ENCODE measurements at places on chromosomes 5 and 9.

DNA sequence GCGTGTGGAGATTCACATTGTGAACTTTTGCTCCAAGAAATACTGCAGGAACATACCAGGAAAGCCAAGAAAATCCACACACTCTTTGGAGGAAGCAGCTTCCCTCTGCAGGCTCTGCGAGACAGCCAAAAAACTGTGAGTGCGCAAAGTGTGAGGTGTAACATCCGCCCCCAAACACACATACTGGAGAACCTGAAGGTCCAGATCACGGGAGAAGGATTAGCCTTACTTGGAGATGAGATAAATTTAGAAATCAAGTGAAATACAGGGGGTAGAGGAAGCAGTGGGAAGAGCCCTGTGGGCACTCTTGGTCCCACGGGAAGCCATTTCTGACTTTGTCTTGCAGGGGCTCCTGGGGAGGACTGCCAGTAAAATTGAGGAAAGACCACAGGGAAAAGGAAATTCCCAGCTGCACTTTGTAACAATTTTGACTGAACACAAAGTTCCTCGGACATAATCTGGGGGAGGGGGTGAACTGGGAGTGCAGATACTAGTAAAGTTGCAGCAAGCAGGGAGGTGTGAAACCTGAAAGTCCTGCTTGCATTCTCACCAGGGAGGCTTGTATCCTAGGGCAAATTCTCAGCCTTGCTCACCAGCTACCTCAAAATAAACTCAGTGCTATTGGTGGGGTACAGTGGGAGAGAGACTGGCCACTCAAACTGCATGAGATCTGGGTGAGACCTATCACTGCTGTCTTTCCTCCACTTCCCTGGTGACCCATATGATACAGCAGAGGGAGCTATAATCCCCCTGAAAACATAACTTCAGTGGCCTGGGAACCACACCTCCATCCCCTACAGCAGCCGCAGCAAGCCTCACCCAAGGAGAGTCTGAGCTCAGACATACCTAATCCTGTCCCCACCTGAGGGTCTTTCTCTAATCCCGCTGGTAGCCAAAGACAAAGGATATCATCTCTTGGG, 109.1 kb downstream of the ALDH1A1 start:
- DNase-seq = no peak

- DNase-seq = no peak
Measured at GRCh38 chr9:136602193-136602885, 56.5 kb upstream of the NOTCH1 start.

- DNase-seq = no peak
Measured at GRCh38 chr5:151113651-151114050, 32.8 kb upstream of the TNIP1 start.

DNA sequence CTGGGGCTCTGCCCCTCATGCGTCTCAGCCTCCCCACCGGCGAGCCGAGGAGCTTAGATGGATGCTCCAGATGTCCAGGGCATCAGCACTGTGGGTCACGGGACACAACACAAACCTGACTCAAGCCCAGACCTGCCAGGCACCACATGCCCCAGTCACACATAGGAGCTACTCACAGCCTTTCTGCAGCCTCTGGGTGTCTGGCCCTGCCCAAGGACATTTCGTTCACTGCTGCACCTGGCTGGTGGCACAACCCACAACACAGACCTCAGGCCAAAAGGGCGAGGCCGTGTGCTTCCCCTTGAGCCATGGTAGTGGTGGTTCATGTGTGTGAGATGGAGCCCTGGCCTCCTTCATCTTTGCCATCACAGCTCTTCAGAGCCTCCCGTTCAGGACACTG, 89.6 kb upstream of the FCN2 start:
- no peak for DNase-seq

GRCh38 chr9:115593587-115594091, 475.7 kb upstream of the TNC start:
- DNase-seq = peak; percentile 5

GRCh38 chr5:1227667-1228066, 2.5 kb downstream of the SLC6A18 start:
- DNase-seq = no peak

DNA sequence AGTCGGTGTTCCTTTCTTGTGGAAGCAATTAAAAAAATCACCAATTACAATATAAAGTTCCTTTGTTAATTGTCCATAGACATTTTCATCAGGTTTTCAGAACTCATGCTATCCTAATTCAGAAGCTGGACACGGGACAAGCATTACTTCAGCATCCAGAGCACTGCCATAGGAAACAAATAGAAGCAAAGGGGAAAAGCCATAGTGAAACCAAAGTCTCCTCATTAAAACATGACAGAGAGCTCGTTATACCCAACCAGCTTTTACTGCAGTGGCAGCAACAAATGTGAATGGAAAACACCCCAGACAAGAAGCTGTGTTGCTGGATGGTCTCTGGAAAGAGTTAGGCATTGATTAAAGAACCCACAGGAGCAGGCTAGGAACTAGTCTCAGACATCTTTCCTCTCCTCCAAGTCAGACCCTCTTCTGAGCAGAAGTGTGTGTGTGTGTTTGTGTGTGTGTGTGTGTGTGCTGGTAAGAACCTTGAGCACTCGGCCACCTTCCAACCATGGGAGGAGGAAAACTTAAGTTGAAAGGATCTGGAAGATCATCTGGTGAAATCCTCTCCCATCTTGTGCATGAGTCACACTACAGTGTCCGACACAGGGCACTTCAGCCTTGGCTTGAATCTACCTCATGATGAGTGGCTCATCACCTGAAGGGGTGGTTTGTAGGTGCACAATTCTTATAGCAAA, 162.6 kb upstream of the ADAMTS16 start:
- DNase-seq = no peak

GRCh38 chr9:76717613-76718012, 46.6 kb upstream of the PCA3 start:
- DNase-seq = no peak

DNA sequence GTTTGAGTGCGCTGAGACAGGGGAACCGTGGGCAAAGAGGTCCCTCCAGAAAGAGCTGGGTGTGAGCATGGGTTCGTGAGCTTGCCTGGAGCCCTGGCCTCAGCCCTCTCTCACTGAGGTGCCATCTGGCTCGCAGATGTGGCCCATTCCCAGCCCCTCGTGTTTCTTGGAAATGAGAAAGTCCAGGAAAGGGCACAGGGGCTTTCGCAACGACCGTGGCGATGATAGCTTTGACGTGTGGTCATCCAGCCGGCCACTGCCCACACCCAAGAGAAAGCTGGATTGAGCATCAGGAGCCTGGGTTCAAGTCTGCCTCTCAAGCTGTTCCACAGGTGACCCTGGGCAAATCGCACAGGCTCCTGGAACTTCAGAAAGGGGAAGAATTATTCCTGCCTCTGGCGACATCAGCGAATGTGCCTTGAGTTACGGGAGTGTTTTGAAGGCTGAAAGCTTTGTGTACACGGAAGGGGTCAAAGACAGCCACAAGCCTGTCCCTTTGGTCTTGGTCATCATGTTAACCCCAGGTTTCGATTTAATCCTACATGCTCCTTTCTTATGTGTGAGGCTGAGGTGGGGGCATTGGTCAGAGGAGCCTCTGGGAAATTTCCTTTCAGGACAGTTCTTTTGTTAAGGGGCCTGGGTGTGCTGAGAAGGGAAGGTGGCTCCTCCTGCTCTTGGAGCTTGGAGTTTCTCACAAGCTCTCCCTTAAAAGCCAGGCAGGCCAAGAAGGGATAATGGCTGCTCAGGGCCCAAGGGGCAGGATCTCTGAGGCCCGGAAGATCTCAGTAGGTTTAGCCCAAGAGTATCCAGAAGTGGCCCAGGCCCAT, 41.7 kb upstream of the IL17B start:
- DNase-seq = no peak

DNA sequence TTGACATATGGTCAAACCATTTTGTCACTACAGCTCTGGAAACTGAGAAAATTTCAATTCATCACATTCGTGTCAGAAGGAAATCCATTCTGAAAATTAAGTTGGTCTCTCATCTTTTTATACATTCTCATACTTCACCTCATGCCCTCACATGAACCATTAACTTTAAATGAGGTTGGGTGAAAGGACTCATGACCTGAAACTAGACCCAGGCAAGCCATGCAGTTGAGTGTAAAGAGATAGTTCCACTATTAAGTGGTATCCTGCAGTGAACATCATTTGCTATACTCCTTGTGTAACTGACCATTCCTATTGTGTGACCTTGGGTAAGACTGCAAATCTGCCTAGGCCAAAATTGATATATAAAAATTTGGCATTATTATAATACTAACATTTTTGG, 299.6 kb upstream of the GRIN3A start:
- DNase-seq = no peak

DNA sequence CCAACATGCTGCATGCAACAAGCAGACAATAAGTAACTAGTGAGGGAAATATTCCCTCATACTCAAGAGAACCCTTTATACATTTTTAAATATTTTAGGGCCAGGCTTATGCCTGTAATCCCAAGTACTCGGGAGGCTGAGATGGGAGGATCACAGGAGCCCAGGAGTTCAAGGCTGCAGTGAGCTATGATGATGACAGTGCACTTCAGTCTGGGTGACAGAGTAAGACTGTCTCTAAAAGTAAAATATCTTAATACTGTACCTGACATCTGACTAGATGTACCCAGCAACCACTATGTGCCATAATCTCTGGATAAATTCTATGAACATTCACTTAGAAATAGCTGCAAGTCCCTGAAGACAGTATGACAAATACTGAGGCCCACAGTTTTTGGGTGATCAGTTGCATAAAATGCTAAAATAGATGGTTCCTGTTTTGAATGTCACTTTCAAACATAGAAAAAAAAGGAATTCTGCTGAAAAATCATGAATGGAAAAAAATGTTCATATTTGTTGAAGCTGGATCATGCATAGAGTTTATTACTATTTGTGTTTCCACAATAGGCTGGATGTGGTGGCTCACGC, 2.0 kb upstream of the C5orf15 start:
- DNase-seq = no peak

DNA sequence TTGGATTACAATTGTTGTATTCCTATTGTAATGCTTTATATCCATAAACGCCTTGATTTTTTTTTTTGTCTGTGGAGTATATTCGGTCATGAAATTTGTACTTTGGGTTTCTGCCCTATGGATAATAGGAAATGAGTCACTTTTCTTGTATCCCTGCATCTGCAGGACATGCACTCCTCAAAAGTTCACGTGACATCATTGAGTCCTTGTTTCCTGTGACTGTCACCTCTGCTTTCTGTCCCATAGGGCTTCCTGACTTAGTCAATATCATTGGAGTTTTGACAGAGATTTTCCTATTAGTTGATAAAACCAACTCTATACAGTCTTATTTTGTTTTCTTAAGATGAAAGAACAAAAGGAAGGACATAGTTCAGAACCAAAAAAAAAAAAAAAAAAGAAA, 356.3 kb downstream of the MAT2B start:
- no peak for DNase-seq

- DNase-seq = no peak
Measured at GRCh38 chr9:131048820-131049219, 39.8 kb downstream of the LAMC3 start.

- DNase-seq = no peak
Measured at GRCh38 chr5:175523292-175523691, 44.9 kb downstream of the SFXN1 start.

DNA sequence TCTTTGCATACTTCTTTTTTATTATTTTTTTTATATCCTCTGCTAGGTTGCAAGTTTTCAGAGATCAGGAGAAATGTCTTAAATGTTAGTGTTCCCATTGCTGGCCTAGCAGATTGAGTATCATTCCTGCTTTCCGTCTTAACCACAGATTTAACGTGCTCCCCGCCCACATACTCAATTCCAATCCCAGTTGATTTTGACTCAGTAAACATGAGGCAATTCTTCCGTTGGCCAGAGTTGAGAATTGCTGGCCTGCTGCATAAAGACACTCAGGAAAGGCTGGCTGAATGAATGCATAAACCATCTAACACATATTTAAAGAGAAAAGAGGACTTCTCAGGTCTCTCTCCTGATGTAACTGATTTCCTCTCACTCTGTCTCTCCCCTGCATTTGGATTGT, 46.8 kb upstream of the PLPP6 start:
- no peak for DNase-seq

DNA sequence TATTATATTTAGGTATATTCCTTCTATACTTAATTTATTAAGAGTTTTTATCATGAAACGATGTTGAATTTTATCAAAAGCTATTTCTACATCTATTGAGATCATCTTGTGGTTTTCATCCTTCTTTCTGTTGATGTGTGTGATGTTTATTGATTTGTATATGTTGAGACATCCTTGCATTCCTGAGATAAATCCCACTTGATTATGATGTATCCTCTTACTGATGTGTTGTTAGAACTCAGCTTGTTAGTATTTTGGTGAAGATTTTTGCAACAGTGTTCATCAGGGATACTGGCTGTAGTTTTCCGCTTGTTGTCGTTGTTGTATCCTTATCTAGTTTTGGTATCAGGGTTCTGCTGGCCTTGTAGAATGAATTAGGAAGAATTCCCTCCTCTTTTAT, 213.6 kb downstream of the GDNF start:
- no peak for DNase-seq

- DNase-seq = no peak
Measured at GRCh38 chr5:74009502-74009901, 383.5 kb downstream of the ARHGEF28 start.

- DNase-seq = no peak
Measured at GRCh38 chr5:116738239-116738614, 163.6 kb upstream of the SEMA6A start.

DNA sequence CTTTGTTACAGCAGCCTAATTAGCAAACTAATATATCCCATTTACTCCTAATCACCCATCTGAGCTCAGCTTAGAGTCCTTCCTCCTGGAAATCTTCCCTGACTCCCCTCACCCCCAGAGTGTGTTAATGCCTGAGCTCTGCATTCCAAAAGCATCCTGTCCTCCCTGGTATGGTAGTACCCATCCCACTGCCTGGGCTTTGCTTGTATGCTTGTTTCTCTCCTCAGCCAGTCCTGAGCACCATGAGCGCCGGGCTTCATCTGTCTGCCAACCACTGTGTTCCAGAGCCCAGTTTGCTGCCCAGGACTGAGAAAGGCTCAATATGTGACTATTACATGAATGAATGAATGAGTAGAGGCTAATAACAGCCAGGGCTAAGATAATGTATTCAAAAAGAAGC, 272.4 kb downstream of the CDK5RAP2 start:
- no peak for DNase-seq

GRCh38 chr5:90214991-90215390, 194.6 kb downstream of the CETN3 start:
- no peak for DNase-seq
